ENCODE measurements at places on chromosomes 13 and 19.
A peak's percentile ranks its signal among the peaks of the same experiment; 100 is the strongest.

- DNase-seq = no peak
Observed at GRCh38 chr13:79246578-79246949, 159.5 kb downstream of the RBM26 start.

GRCh38 chr19:32971012-32971595 lies 654 bp downstream of the CEP89 start:
- no peak for DNase-seq

DNA sequence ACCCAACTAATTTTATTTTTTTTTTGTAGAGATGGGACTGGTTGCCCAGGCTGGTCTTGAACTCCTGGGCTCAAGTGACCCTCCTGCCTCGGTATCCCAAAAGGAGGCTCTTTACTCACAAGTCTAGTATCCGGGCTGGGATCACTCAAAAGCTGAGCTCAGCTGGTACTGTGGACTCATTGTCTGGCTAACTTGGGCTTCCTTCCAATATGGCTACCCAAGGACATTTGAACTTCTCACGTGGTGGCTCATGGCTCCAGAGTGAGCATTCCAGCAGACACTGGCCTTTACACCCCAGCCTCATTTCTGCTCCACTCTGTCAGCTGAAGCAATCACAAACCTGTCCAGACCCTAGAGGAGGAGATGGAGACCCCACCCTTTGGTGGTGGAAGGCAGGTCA lies 28.9 kb downstream of the HPN start:
- DNase-seq = no peak

GRCh38 chr19:13507053-13507611 lies 853 bp upstream of the CACNA1A start:
- no peak for DNase-seq

- no peak for DNase-seq
Observed at GRCh38 chr19:54206831-54207177, 6.1 kb downstream of the RPS9 start.

DNA sequence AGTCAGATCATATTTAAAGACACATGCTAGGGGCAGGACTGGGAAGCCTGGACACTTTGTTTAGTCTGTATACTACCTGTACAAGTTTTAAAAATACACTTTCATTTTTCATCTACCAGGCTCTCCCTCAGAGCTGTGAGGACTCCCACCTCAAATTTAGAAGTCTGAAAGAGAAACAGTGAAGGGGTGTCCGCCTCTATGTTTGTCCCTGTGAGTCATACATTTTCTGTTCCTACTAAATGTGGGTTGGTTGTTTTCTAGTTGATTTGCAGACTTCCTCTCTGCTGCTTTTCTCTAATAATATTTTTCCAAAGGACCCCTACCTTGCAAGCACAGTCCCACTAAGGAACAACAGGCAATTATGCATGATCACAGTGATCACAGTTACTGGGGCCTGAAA lies 110.5 kb downstream of the ENOX1 start:
- no peak for DNase-seq

DNA sequence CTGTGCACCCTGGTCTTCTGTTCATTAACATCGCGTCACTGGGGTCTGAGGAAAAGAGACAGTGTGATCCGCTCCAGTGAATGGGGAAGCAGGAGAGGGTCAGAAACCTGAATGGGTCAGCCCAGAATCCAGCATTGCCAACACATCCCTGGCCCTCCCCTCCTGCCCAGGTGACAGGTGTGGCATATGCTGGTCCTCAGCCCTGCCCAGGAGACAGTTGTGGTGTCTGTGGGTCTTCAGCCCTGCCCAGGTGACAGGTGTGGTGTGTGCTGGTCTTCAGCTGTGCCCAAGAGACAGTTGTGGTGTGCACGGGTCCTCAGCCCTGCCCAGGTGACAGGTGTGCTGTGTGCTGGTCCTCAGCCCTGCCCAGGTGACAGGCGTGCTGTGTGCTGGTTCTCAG lies 8.0 kb downstream of the TFDP1 start:
- DNase-seq = no peak

- DNase-seq = no peak
Observed at GRCh38 chr19:40549007-40549708, 27.5 kb upstream of the SHKBP1 start.

- DNase-seq = no peak
Observed at GRCh38 chr13:100203696-100204367, 114.9 kb downstream of the PCCA start.

GRCh38 chr13:111153279-111153976 lies 38.3 kb downstream of the ARHGEF7 start:
- peak; percentile 89 for DNase-seq

DNA sequence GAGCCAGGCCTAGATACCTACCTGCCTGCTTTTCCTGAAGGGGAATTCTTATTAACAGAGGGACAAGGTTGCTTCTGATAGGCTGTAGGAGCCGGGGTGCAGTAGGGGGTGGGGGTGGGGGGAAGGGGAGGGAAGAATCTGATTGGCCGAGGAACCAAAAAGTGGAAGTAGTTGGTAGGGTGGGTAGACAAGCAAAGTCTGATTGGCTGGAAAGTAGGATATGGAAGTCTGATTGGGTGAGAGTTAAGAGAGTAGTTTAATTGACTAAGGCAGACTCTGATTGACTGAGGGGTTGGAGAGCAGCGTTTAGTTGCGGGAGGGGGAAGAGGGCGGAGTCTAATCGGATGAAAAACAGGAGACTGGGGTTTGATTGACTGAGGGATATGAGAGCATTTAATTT lies 9.4 kb upstream of the CYP4F22 start:
- DNase-seq = no peak

- no peak for DNase-seq
Observed at GRCh38 chr19:54063350-54064116, at the start of gene VSTM1. TSS of gene VSTM1 (minus strand) at chr19:54063897. CDS start at chr19:54063777, 120 bp downstream.

DNA sequence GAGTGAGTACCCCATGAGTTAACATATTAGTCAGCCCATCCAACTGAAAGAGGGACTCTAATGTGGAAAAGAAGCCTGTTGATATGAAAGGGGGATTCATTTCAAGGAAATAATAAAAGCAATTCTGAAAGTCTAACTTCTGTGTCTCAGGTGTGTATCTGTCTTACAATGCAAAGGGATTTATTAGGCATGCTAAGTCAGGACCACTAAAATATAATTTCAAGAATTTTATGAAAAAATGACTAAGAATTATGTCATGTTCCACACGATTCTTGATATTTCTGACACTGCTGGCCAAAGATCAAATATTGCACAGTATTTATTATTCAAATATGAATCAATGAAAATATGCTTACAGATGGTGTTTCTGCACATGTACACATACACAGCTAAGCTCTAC lies 130.8 kb downstream of the KLF12 start:
- DNase-seq = no peak

DNA sequence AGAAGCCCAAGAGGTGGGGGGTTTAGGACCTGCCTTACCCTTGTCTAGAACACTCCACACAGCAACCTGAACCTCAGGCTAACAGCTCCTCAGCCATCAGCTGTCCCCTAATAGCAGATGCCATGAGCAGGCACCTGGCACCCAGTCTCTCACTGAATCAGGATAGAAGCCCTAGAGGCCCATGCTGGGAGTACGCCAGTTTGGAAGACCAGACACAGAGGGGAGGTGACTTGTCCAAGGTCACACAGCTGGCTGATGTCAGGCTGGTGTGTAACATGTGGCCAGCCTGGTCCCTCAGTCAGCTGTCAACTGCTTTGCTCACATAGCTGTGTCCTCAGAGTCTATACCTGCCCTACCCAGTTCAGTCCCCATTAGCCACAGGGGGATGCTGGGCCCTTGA lies 12.8 kb upstream of the SAMD1 start:
- no peak for DNase-seq

DNA sequence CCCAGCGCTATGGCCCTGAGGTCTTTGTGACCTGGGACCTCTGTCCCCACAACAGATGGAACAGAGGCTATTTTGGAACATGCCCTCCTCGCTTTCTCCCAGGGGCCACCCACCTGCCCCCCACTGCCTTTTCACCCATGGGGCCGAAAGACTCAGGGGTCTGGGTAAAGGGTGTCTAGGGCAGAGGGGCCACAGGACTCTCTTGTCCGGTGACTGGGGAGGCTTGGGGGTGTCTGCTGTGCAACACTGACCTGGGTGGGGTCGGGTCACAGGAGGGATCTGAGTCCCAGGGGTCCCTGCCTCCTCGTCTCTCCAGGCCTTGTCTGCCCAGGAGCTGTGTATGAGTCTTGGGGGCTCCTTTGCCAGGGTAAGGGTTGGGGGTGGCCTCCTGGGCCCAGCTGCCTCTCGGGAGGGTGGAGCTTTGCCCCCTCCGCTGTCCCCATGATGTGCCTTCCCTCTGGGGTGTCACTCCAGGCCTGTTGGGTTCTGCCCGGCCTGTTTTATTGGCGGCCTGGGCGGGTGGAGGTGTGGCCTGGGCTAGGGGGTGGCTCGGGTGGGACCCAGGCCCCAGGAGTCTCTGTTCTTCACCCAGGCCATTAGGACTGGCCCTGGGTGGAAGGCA lies 2.1 kb downstream of the ARID3A start:
- DNase-seq = no peak

DNA sequence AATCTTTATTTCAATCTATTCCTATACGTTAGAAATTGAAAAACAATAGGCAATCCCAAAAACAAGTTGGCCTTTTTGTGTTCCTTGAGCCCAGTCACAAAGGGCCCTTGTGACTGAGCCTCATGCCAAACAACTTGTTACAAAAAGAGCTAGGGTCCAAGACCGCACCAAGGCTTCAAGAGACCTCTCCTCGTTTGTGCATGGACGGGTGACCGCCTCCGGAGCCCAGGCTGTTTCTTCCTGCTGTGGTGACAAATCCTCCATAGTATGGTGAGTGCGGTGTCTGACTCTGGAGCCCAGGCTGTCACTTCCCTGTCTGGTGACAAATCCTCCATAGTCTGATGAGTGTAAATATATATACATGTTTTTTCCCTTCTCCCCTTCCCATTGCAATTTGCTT lies 63.7 kb downstream of the ZNF93 start:
- DNase-seq = no peak

GRCh38 chr13:28299916-28300315 lies 161.6 kb downstream of the PAN3 start:
- DNase-seq = no peak

- no peak for DNase-seq
Observed at GRCh38 chr13:46184277-46184699, 2.3 kb upstream of the LCP1 start.

DNA sequence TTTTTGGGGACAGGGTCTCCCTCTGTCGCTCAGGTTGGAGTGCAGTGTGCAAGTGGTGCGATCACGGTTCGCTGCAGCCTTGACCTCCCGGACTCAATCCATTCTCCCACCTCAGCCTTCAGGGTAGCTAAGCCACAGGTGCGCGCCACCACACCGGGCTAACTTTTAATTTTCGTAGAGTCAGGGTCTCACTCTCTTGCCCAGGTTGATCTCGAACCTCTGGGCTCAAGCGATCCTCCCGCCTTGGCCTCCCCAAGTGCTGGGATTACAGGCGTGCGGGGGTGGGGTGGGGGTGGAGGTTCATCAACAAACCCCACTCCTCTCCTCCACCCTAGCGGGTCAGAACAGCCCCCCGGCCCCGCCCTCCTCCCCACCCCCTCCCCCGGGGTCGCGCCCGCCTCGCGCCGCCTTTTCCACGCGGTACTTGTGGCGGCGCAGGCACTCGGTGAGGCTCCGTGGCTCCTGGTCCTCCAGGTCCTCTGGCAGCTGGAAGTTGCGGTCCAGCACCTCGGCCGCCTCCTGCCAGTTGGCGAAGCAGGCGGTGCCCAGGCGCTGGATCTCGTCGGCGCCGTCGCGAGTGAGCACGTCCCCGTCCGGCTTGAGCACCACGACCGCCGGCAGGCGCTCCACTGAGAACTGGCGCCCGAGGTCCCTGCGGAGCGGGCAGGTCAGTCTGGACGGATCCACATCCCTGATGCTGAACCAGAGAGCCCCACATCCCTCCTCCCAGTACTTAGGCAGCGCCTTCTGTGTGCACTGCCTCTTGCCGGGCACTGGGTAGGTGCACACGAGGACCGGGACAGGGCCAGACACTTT lies 5.2 kb downstream of the NXNL1 start:
- DNase-seq = no peak

- DNase-seq = no peak
Observed at GRCh38 chr19:45156011-45156630, 4.7 kb downstream of the NKPD1 start.

GRCh38 chr19:15776991-15777970 lies 10.2 kb upstream of the OR10H5 start:
- no peak for DNase-seq

DNA sequence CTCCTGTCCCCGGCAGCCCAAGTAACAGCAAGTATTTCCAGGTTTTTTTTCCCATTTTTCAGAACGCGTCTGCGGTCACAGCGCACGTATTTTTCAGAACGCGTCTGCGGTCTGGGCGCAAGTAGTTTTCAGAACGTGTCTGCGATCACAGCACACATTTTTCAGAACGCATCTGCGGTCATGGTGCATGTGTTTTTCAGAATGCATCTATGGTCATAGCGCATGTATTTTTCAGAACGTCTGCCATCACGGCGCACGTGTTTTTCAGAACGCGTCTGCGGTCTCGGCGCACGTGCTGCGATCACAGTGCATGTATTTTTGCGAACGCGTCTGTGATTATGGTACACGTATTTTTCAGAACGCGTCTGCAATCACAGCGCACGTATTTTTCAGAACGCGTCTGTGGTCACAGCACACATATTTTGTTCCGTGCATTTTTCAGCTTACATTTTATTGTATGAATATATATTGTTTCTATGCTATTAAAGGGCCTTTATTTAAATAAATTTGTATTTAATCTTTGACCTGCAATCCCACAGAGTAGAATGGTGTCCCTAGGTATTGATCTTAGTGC lies 19.7 kb downstream of the ATP4B start:
- peak; percentile 25 for DNase-seq

DNA sequence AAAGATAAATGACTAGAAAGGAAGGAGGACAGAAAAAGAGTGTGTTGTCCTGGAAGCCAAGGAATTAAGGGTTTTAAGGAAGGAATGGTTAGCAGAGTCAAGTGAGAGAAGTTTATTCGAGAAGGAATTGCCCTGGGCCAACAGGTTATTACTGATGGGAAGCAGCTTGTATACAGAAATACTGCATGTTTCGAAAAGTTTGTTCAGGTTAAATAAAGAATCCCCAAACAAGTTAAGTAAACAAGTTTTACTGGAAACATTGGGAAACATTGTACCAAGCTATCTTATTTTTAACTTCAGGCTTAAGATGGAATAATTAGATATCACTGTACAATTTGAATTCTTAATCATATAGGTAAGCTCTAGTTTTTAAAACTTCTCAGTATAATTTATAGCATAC lies 28.2 kb upstream of the FBXL3 start:
- no peak for DNase-seq

- no peak for DNase-seq
Observed at GRCh38 chr13:78657699-78658629, 991 bp downstream of the OBI1 start.

Measured in tibial artery (tissue), 4 donors.